ENCODE measurements at places on chromosomes 6 and 20.

GRCh38 chr20:5170341-5170740 lies 43.5 kb downstream of the CDS2 start:
- no peak for ATAC-seq

DNA sequence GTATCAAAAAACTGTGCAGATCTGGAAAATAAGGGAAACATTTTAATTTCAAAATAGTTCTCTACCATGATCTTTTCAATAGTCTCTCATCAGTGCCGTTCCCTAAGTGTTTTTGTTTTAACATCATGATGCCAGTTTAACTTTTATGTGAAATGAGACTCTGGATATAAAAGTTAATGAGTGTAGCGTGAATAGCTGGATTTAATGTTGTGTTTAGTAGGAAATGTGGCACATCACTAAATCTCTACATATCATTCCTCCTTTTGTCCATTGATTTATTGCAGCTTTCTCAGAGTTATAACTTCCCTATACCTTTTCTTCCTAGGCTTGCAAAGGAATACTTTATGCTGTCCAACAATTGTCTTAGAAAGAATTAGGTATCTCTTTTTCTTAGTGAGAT lies 81.4 kb upstream of the SCGN start:
- ATAC-seq: no peak

DNA sequence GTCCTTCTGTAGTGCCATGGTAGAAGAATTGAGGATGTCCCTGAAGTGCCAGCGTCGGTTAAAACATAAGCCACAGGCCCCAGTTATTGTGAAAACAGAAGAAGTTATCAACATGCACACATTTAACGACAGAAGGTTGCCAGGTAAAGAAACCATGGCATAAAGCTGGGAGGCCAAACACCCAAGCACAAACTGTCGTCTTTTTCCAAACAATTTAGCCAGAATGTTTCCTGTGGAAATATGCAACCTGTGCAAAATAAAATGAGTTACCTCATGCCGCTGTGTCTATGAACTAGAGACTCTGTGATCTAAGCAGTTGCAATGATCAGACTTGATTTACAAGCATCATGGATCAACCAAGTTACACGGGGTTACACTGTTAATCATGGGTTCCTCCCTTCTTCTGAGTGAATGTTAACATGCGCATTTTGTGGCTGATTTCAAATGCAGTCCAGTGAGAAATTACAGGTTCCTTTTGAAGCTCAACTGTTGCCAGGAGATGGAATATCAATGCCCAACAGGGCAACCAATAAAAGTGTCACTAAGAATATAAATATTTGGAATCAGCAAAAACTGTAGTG lies 674.9 kb downstream of the GRIK2 start:
- no peak for ATAC-seq

DNA sequence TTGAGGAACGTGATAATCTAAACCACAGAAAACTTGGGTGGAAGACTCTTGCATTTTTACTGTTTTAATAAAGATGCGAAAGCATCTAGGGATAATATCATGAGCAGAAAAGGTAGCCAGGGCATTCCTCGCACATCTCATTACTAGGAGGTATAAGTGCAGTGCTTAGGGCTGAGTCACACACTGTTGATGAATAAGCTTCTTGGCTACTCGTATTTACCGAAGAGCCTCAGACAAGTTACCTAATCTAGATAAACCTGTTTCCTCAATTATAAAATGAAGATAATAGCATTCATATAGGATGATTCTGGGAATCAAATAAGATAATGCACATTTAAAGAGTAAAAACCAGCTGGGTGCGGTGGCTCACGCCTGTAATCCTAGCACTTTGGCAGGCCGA lies 780 bp upstream of the KIAA0319 start:
- no peak for ATAC-seq
